Stimulated activated CD8-positive, alpha-beta memory T cell treated with anti-CD3 and anti-CD28 coated beads, Interleukin-4, amount 100 ng/mL, for 4 hours (primary cell): ENCODE measurements at places on chromosomes 2 and 18.

- no peak for DNase-seq
Observed at GRCh38 chr2:96399342-96400048, 63.9 kb downstream of the NCAPH start.

DNA sequence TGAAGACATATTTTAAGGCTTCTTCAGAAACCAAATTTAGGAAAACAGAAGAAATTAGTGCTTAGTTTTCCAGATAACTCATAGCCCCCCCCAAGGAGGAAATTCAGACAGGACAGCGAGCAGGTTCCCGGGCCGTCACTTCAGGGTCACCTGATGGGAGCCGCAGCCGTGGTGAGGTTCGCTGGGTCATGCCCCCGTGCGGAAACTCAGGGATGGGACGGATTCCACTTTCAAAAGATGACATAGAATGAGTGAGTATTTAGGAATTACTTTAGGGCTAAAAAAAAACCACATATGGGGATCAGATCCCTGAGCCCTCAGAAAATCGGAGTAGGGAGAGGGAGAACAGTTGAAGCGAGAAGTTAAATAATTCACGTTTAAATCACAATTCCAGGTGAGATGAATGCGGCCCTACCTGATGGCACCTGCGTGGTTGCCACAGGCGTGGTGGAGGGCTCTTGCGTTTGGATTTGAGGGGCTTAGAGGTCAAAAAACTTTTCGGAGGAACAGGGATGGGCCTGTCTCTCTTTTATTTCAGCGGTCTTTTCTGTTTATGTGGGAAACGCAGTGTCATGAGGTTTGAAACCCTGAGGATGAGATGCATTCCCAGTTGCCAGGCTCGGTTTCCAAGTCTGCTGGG, 114.4 kb downstream of the NFATC1 start:
- no peak for DNase-seq

GRCh38 chr2:112095681-112096080, 40.6 kb downstream of the TMEM87B start:
- no peak for DNase-seq

DNA sequence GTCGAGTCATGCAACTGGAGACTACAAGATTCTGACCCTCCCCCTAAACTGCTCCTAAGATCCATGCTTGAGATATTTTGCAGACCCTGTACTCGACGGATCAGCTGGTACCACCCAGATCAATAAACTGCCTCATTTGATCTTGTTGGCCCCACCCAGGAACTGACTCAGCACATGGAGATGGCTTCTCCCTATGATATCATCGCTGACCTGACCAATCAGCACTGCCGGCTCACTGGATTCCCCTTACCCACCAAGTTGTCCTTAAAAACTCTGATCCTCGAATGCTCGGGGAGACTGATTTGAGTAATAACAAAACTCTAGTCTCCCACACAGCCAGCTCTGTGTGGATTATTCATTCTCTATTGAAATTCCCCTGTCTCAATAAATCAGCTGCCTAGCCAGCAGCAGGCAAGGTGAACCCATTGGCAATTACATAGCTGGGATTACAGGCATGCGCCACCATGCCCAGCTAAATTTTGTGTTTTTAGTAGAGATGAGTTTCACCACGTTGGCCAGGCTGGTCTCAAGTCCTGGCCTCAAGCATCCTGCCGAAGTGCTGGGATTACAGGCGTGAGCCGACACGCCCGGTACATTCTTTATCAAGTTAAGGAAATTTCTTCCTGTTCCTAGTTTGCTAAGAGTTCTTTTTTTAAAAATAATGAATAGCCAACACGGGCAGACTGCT, 43.6 kb downstream of the VPS54 start:
- no peak for DNase-seq

GRCh38 chr2:96856776-96857666, 795 bp downstream of the ANKRD39 start:
- DNase-seq, result no peak

DNA sequence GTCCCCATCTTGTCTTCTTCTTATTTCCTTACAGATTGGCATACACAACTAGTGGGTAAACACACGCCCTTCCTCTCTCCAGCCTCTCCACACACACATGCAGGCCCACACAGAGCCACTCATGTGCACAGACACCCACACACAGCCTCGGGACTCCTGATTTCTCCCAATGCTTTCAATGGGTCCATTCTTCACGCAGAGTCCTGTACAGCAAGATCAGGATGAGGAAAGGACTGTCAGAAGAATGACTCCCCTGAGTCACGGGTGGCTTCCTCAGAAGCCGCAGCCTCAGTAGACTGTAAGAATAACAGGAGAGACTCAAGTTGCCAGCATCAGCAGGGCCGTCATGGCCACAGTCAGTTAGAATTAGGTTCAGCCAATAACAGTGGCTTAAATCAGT, 109.1 kb upstream of the GLI2 start:
- no peak for DNase-seq

DNA sequence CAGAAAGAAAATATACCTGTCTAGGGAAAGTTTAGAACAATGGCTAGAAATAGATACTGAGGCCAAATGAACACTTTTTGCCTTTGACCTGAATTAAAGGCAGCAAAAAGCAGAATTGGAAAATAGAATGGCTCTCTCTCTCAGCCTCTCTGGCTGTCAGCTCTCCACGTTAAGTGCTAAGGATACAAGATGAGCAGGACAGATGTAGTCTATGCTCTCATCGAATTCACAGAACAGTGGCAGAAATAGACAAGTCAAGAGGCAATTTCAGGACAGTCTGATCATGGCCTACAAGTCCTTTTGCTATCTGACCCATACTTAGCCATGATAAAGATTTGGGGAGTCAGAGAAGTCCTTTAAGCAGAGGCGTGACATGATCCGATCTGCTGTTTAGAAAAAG, 120.2 kb upstream of the CREB1 start:
- no peak for DNase-seq

- no peak for DNase-seq
Observed at GRCh38 chr18:59951591-59951990, 51.8 kb downstream of the PMAIP1 start.

GRCh38 chr18:24928301-24928878, 423.6 kb downstream of the ZNF521 start:
- DNase-seq, result no peak

DNA sequence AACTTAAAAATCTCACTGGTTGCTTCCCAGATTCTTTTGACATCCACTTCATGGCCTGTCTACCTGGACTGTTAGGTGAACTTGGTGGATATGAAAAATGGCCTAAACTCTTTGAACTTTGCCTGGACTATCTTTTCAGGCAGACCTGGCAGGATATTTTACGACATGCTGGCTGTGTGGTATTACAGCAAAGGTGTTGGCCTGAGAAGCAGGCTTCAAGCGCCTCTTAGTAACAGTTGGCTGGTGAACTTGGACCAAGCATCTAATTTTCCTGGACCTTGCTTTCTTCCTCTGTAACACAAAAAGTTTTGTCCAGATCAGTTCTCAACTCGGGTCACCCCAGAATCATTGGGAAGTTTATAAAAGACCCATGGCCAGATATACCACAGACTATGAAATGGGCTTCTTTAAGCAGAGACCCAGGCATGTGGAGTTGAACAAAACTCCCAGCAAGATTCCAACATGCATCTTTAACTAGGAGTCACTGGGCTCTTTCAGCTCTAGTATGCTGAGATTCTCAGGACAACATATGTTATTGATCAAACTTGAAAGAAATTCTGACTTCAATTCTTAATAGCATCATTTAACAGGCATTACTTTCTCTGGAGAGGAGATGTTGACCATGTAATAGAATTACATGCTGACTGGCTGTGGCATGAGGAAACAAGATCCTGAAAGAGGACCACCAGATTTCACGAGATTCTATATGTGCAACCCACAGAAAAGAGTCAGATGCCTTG, 4.4 kb downstream of the LYPD1 start:
- DNase-seq, result no peak

DNA sequence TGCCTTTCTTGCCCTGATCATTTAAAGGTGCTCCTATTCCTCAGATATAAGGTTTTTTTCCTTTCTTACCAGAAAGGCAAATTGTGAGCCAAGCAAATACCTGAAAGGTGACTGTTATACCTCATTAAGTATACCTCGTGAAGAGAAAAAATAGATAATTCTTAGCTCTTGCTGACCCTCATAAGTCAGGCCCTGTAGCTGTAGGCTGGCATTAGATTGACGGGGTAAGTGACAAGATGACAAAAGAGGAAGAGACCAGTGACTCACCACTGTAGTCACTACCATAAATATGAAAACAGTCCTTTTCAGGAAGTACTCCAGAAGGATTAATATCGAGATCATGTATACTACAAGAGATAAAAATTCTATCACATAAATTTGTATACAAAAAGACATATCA, 104.6 kb downstream of the PTPN4 start:
- no peak for DNase-seq

DNA sequence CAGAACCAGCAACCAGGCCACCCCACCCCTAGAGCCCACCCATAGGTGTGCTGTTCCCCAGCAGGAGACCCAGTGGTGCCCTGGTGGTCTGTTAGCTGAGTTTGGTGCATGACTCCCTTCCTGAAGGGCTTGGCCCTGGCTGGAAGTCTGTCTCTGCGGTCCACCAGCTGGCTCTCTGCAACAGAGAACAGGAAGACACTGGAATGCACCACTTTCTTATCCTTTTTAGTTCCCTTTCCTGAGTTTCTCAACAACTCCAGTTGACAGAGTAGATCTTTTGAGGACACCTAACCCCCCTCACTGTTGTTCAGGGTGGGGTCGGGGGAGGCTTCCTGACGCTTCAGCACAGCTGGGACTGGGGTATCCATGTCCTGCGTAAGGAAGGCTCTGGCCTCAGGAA, 11.9 kb upstream of the RPL37A start:
- no peak for DNase-seq

DNA sequence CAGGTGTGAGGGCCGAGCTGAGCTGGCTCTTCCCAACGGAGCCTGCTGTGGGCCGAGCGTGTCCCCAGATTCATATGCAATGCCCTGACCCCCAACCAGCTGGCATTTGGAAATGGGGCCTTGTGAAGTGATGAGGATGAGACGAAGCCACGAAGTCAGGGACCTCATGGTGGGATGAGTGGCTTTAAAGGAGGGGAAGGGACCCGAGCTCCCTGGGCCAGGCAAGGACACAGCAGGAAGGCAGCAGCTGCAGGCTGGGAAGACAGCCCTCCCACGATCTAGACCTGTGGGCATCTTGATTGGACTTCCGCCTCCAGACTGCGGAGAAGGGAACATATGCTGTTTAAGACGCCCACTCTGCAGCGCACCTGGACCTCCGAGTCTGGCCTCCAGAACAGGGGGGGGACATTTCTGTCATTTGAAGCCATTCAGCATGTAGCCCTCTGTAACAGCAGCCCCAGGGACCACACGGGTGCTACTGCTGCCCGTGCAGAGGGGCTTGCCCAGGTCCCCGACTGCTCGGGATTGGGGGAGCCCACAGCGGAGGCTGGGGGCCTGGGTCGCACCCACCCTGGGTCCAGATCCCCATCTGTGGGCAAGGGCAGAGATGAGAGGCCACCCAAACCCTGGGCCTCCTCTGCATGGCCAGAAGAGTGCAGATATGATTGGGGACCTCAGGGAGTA, 27.2 kb downstream of the KIF1A start:
- no peak for DNase-seq

- no peak for DNase-seq
Observed at GRCh38 chr2:5539282-5540165, 152.7 kb upstream of the SOX11 start.
